ENCODE measurements at places on chromosomes 11 and 22. TPM values are rescaled to one million over a fixed set of nuclear protein-coding genes. Genes with fewer than 3 reads are reported as not detected.
A peak's percentile ranks its signal among the peaks of the same experiment; 100 is the strongest.

DNA sequence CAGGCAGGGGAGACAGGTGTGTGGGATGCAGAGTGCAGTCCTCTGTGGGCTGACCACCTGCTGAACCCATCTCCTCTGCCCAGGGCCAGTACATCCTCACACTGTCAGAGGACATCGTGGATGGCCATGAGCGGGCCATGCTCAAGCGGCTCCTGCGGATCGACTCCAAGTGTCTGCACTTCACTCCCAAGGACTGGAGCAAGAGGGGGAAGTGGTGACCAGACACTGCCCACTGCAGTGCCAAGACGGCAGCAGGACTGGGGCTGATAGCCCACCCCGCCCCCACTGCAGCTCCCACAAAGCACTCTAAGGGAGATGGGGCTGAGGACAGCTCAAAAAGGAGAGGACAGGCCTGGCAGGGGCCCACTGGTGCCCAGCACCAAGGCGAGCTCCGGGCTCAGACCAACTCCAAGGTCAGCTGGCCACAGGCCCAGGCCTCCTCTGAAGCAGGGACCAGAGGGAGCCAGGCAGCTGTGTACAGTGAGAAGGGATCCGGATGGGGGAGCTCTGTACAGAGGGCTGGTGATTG lies 1.6 kb downstream of the RNASEH2C start:
- H3K27me3 ChIP-seq: no peaks in the 10 kb centered on the region
- peaks cover 27% of the 10 kb centered on the region for H3K36me3 ChIP-seq
- H3K4me3 ChIP-seq: peak overlapping the region; percentile 94
- DNase-seq: no peak

DNA sequence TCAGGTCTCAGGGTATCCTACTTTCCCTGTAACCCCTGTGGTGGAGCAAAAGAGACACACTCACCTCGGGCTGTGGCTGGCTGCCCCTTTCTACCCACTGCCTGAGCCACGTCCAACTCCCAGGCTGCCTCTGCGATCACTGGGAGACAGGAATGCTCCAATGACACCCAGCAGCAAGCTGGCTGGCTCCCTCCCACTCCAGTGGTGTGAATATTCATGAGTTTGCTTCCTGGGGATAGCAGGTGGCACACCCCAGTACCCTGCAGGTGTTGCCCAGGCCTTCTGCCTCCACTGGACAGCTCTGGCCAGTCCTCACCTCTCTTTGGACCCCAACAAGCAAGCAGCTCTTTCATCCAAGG lies 9.7 kb downstream of the GAL3ST1 start:
- no peak for DNase-seq
- no peaks in the 10 kb centered on the region for H3K27me3 ChIP-seq
- no peaks in the 10 kb centered on the region for H3K36me3 ChIP-seq

DNA sequence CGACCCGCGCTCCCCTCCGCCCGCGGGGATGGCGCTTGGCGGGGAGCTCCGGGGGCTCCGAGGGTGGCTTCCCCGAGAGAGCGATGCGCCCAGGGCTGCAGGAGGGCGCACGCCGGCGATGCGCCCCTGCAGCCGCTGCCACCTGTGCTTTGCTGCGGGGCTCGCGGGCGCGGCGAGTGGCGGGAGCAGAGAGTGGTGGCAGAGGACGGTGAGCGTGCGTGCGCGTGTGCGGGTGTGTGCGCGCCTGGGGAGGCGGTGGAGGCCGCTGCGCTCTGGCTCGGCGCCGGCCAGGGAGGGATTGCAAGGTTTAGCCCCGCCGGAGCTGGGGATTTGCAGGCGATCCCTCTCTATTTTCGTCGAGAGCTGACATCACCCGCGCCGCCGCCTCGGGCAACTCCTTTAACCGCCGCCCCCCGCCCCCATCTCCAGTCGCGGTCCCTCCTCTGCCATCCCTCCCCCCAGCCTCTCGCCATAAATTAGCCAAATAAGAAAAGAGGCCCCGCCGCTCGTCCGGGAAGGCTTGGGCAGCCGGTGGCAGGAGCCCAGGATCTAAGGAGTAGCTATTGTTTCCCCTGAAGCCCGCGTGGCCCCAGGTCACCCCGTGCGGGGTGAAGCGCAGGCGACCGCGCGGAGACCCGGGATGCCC lies at the start of gene SLC1A2:
Gene SLC1A2, minus strand, starts transcription at position 375 of the 646 bp plus-strand sequence. CDS start 592 bp downstream, outside the sequence.
- H3K36me3 ChIP-seq: no peaks in the 10 kb centered on the region
- H3K27me3 ChIP-seq: peaks cover 24% of the 10 kb centered on the region
- H3K4me1 ChIP-seq: no peaks in the 10 kb centered on the region
- no peak for DNase-seq
- no peak within 1 kb of the TSS for H3K4me3 ChIP-seq
- no peak within 1 kb of the TSS for H3K27ac ChIP-seq

GRCh38 chr11:87265979-87266378 lies 228.2 kb downstream of the TMEM135 start:
- DNase-seq: no peak
- no peak overlapping the region for H3K27ac ChIP-seq
- H3K27me3 ChIP-seq: no peaks in the 10 kb centered on the region
- H3K36me3 ChIP-seq: no peaks in the 10 kb centered on the region
- no peaks in the 10 kb centered on the region for H3K4me1 ChIP-seq
- H3K4me3 ChIP-seq: no peak overlapping the region

GRCh38 chr11:131510662-131511061 lies 140.2 kb downstream of the NTM start:
- no peak for DNase-seq
- no peaks in the 10 kb centered on the region for H3K4me1 ChIP-seq
- no peak overlapping the region for H3K27ac ChIP-seq
- H3K4me3 ChIP-seq: no peak overlapping the region

- H3K27me3 ChIP-seq: no peaks in the 10 kb centered on the region
- H3K27ac ChIP-seq: no peak overlapping the region
- no peaks in the 10 kb centered on the region for H3K4me1 ChIP-seq
- no peak for DNase-seq
- H3K36me3 ChIP-seq: no peaks in the 10 kb centered on the region
- no peak overlapping the region for H3K4me3 ChIP-seq
Observed at GRCh38 chr11:15602785-15603567, 488.3 kb downstream of the INSC start.

GRCh38 chr11:80521592-80521991 lies 1080.8 kb upstream of the TENM4 start:
- H3K27ac ChIP-seq: no peak overlapping the region
- no peak overlapping the region for H3K4me3 ChIP-seq
- H3K27me3 ChIP-seq: no peaks in the 10 kb centered on the region

GRCh38 chr11:102010776-102011494 lies 36.3 kb upstream of the CFAP300 start:
- no peak overlapping the region for H3K27ac ChIP-seq
- H3K27me3 ChIP-seq: 0 out of 2 replicates have a peak, but pooled peaks cover 4% of the 10 kb centered on the region
- no peak for DNase-seq
- H3K36me3 ChIP-seq: no peaks in the 10 kb centered on the region
- no peak overlapping the region for H3K4me3 ChIP-seq

GRCh38 chr22:27988704-27989103 lies 69.6 kb upstream of the PITPNB start:
- no peaks in the 10 kb centered on the region for H3K27me3 ChIP-seq
- no peak overlapping the region for H3K4me3 ChIP-seq
- no peak for DNase-seq

GRCh38 chr11:75474878-75475766 lies 42.1 kb upstream of the KLHL35 start:
- no peak overlapping the region for H3K4me3 ChIP-seq
- no peaks in the 10 kb centered on the region for H3K36me3 ChIP-seq
- no peaks in the 10 kb centered on the region for H3K27me3 ChIP-seq
- peaks cover 10% of the 10 kb centered on the region for H3K4me1 ChIP-seq

- no peaks in the 10 kb centered on the region for H3K36me3 ChIP-seq
- no peak for DNase-seq
- H3K4me3 ChIP-seq: no peak overlapping the region
- H3K27ac ChIP-seq: no peak overlapping the region
- H3K27me3 ChIP-seq: no peaks in the 10 kb centered on the region
Observed at GRCh38 chr11:43996318-43996717, 51.5 kb upstream of the ACCSL start.

GRCh38 chr11:77821349-77821851 lies 456 bp downstream of the AAMDC start:
- peaks cover 3% of the 10 kb centered on the region for H3K4me1 ChIP-seq
- no peak overlapping the region for H3K27ac ChIP-seq
- no peaks in the 10 kb centered on the region for H3K36me3 ChIP-seq
- no peak for DNase-seq

- no peaks in the 10 kb centered on the region for H3K4me1 ChIP-seq
- no peak overlapping the region for H3K27ac ChIP-seq
- H3K27me3 ChIP-seq: no peaks in the 10 kb centered on the region
- no peak for DNase-seq
- H3K36me3 ChIP-seq: no peaks in the 10 kb centered on the region
Observed at GRCh38 chr11:62256281-62256680, 13.7 kb upstream of the SCGB2A2 start.

- no peak for DNase-seq
- no peak overlapping the region for H3K4me3 ChIP-seq
- no peaks in the 10 kb centered on the region for H3K4me1 ChIP-seq
- no peak overlapping the region for H3K27ac ChIP-seq
Observed at GRCh38 chr11:112962579-112963367, 1.6 kb downstream of the NCAM1 start.

GRCh38 chr22:22035771-22036314 lies 53.3 kb upstream of the TOP3B start:
- no peak overlapping the region for H3K27ac ChIP-seq
- H3K36me3 ChIP-seq: no peaks in the 10 kb centered on the region
- no peak overlapping the region for H3K4me3 ChIP-seq
- H3K27me3 ChIP-seq: no peaks in the 10 kb centered on the region
- no peak for DNase-seq

DNA sequence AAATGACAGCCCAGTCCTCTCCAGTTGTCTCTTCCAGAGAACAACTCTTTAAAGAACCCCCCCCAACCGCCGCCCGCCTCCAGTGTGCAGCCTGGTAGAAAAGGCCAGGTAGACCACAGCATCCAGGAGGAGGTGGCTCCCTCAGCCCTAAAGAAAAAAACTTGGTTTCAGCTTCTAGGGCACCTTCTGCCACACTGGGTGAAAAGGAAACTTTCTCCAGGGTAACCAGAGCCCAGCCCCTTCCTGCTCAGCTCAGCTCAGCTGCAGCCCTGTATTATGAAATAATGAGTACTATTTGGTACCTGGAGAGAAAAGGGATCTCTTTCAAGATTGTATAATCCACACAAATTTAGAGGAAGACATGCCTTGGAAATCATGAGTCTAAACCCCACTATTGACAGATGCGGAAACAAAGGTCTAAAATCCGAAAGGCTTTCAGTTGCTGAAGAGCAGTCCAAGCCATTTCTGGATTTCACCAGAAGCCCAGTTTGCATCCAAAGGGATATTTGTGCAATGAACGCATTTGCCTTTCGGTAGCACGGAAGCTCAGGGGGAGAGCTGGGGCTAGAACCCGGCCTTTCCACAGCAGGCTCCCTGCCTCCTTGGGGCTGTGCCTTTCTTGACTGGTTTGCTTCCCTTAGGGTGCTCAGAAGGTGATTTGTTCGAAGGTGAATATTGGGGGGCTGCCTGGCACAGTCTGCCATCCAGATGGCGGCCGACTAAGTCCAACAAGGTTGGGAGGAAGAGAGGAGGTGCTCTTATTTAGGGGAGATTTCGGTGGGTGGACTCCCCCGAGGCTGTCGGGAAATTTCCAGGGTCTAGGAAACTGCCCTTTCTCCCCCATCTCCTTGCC lies 3.3 kb downstream of the FXYD6 start:
- H3K27ac ChIP-seq: no peak overlapping the region
- no peaks in the 10 kb centered on the region for H3K4me1 ChIP-seq
- H3K27me3 ChIP-seq: peaks cover 13% of the 10 kb centered on the region
- no peak for DNase-seq
- H3K4me3 ChIP-seq: no peak overlapping the region
- no peaks in the 10 kb centered on the region for H3K36me3 ChIP-seq

- H3K27ac ChIP-seq: no peak overlapping the region
- no peaks in the 10 kb centered on the region for H3K36me3 ChIP-seq
- H3K27me3 ChIP-seq: no peaks in the 10 kb centered on the region
Observed at GRCh38 chr22:47289336-47289985, 527.0 kb downstream of the TBC1D22A start.

DNA sequence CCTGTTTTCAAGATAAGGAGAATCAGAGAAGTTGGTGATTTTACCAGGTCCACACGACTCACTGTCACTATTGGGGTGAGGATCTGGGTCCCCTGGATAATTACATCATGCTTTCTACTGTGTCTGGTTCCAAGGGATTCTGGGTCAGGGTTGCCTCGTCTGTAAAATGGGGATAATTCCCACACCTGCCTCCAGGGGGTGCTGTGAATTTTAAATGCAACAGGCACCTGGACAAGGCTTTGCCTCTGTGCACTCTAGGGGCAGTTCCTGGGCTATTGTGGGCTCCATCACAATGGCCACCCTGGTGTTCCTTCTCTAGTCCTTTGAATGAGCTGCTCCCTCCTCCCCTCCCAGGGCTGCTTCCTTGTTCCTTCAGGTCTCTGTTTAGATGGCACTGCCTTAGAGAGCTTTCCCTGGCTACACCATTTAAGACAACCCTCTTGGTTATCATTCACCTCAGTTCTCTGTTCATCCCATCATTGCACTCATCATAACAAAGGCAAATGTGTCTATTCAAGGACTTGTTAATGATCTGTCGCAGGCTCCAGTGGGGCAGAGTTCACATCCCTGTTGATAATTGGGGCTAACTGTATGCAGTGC lies 178.6 kb downstream of the MIAT start:
- no peaks in the 10 kb centered on the region for H3K4me1 ChIP-seq
- no peaks in the 10 kb centered on the region for H3K36me3 ChIP-seq
- no peak overlapping the region for H3K27ac ChIP-seq
- H3K27me3 ChIP-seq: no peaks in the 10 kb centered on the region
- no peak for DNase-seq
- H3K4me3 ChIP-seq: no peak overlapping the region

- H3K27ac ChIP-seq: no peak overlapping the region
- no peak overlapping the region for H3K4me3 ChIP-seq
- no peaks in the 10 kb centered on the region for H3K36me3 ChIP-seq
- DNase-seq: no peak
Observed at GRCh38 chr11:119975561-119976152, 162.3 kb downstream of the TRIM29 start.

DNA sequence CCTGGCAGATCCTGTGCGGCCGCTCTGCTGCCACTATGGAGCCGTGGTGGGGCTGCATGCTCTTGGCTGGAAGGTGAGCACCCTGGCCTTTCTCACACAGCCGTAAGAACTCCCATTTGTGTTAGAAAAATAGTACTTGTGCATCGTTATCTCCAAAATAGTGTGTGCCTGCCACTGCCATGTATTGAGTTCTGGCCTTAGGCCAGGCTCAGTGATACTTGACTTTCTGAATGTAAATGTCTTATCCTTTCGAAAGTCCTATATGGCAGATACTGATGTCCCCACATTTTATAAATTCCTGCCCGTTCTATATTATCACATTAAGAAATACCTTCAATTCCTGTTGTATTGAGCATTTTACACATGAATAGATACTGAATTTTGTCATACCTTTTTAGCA lies 4.4 kb upstream of the TMEM179B start:
- H3K27me3 ChIP-seq: no peaks in the 10 kb centered on the region
- peaks cover 11% of the 10 kb centered on the region for H3K36me3 ChIP-seq
- no peak overlapping the region for H3K4me3 ChIP-seq

Gene B3GAT3
- 42.4 TPM for total RNA-seq

Gene SLC22A12
- not detected for total RNA-seq

Gene TPBGL
- total RNA-seq: not detected

Gene GALNT18
- total RNA-seq: 7.0 TPM

Gene SYT12
- total RNA-seq: 1.6 TPM

Gene BIRC3
- total RNA-seq: 88.0 TPM

Gene MS4A6E
- total RNA-seq: not detected

Gene C11orf16
- total RNA-seq: not detected

Gene DLG2
- 1.0 TPM for total RNA-seq

Gene MPPED2
- not detected for total RNA-seq

Gene PKDREJ
- not detected for total RNA-seq

Gene FGF4
- not detected for total RNA-seq

All from GM12878 (cell line).